ENCODE measurements at places on chromosomes 2 and 18. TPM values are rescaled to one million over a fixed set of nuclear protein-coding genes. Genes with fewer than 3 reads are reported as not detected.

Gene DQX1
- 0.49 TPM for total RNA-seq

Gene REG1B
- total RNA-seq, result not detected

Gene VWA3B
- not detected for total RNA-seq

Gene COBLL1
- 4.0 TPM for total RNA-seq

Gene OTOS
- not detected for total RNA-seq

Gene SLC9A4
- not detected for total RNA-seq

Gene PPP4R3B
- total RNA-seq, result 50.4 TPM

Gene CAVIN2
- not detected for total RNA-seq

Gene ZBTB7C
- 0.45 TPM for total RNA-seq

Gene MRO
- 0.23 TPM for total RNA-seq

Gene CPLX4
- total RNA-seq, result not detected

Gene GREB1L
- 80.5 TPM for total RNA-seq

Gene TAF4B
- total RNA-seq, result 2.1 TPM

GRCh38 chr2:71457923-71458322 lies 4.6 kb downstream of the DYSF start:
- no peak for DNase-seq

- DNase-seq, result no peak
Observed at GRCh38 chr18:7072593-7072992, 45.0 kb downstream of the LAMA1 start.

- DNase-seq, result no peak
Observed at GRCh38 chr18:77486985-77487384, 237.3 kb downstream of the GALR1 start.

DNA sequence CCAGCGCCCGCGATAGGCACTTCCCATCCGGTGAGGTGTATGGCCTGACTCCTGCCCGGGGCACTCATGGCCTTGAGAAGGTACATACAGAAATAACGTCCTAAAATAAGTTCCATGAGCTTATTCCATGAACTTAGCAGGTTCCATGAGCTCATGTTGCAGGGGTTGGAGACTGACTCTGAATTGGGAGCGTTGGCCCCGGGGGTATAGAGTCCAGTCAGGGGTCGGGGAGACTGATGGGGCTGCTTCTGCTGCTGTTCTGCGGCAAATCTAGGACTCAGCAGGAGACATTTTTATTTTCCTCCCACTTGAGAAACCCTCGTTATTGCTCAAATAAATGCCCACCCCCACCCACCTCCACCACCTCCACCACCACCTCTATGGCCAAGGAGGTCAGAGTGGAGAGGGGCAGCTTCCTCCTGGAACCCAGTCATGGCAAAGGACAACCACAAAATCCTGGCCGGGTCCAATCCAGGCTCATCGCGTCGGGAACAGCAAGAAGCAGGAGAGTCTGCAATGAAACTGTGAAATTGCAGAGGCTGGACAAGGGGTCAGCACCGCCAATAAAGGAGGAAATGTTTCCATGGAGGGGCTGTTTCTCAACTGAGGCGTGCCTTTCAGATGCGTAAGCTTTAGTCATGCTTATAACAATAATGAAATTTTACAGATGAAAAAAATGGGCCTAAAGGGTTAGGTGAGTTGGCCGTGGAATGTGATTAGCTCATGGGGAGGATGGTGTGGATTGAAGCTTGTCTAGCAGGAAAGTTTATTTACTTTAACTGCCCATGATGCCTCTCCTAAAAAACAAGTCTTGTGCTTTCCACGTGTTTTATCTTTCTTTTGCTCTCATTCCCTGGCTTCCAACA lies 136.6 kb upstream of the ALKAL2 start:
- no peak for DNase-seq

GRCh38 chr18:68588169-68588568 lies 126.7 kb downstream of the TMX3 start:
- DNase-seq, result no peak

- DNase-seq, result no peak
Observed at GRCh38 chr2:16256601-16257321, 316.4 kb downstream of the MYCN start.

- no peak for DNase-seq
Observed at GRCh38 chr18:26649193-26649543, 100.8 kb upstream of the KCTD1 start.

- no peak for DNase-seq
Observed at GRCh38 chr2:20622731-20623130, 28.2 kb downstream of the HS1BP3 start.

GRCh38 chr2:238589591-238590460 lies 163.1 kb downstream of the ASB1 start:
- no peak for DNase-seq

GRCh38 chr2:203650860-203651613 lies 55.4 kb upstream of the CD28 start:
- DNase-seq, result no peak

- DNase-seq, result no peak
Observed at GRCh38 chr2:124920448-124920847, 895.4 kb downstream of the CNTNAP5 start.

DNA sequence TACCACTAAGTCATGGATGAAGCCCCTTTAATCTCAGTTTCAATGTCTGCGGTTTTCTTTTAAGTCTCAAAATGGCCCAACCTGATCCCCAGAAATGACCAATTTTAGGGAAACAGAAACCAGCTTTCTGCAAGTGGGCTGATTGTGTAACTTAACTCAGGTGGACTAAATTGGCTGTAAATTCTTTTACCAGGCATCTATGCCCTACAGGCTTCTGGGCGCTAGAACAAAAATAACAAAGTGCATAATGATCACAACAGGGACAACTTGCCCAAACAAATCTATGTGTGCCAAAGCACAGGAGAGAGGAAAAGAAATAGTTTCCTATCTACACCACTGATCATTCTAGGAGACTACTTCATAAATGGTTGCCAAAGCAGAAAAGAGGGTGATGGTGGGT lies 112.3 kb upstream of the SETBP1 start:
- DNase-seq, result no peak

DNA sequence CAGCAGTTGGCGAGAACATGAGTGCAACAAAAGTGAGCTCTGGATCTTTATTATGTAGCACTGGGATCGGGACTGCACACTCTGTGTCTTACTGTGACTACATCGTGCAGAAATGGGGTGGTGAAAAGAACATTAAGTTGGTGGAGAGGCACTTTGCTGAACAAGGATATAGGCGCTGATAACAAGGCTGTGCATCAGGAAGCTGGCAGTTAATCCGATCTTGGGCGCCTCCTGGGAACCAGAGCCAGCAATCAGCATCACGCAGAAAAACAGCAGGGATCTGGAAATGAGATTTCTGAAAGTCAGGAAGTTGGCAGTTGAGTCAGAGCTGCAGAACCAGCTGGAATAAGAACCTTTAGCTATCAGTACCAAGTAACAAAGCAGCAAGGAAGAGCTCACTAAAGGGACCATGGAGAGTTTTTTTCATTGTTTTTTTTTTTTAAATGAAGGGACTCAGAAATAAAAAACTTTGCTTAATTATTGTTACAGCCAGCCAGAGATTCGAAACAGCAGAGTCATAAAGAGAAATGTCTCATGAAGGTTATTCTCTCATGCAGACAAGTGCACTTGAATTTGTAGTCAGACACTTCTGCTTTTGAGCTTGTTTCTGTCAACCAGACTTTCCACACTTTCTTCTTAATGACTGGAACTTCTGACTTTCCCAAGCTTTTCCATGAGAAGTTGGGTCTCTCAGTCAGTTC lies 22.8 kb upstream of the MYO3B start:
- no peak for DNase-seq

DNA sequence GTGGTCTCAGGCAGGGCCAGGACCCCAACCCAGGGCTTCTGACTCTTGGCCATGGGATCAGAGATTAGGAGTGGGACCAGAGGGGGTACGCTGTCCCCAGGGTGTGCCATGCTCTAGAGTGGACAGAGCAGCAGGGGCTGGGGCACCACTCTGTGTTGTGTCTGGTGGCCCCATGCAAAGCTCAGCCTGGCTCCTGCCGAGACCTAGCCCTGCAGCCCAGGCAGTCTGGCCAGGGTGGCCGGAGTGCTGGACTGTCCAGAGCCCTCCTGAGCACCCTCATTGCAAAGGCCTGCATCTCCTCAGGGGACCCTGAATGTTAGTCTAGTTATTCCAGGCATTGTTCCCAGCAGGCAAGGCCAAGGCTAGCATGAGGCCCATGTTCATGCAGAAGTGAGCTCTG lies 162.3 kb downstream of the TNS1 start:
- no peak for DNase-seq

DNA sequence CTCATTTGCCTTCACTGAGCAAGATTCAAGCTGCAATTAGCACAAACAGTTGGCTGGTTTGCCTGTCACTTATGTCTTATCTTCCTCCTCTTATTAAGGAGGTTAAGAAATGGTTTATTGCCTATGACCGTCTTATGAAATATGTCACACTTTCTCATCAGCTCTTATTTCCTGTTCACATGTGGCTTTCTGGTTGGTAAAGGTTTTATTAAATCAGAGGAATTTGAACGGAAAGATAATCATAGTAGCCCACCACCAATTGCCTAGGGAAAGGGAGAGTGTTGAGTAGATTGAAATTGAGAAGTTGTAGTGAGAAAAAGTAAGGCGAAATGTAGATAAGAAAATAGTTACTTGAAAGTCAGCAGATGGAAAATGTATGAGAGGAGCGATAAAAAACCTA lies 4.2 kb upstream of the IL1R1 start:
- DNase-seq, result no peak

DNA sequence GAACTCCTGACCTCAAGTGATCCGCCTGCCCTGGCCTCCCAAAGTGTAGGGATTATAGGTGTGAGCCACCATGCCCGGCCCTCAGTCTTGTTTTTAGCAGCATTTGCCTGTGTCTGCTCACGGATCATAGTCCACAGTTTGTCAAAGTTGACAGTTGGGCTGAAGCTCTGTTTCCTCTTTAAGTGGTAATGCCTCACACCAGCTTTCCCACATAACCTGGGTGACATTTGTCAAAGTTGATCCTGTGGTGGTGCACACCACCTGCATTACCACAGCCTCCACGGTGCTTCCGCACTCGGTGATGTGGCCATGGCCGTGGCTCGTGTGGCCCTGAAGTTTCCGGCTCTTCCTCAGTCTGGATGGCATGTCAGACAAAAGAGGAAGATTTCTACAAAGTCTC lies 27.1 kb downstream of the RAB31 start:
- no peak for DNase-seq

DNA sequence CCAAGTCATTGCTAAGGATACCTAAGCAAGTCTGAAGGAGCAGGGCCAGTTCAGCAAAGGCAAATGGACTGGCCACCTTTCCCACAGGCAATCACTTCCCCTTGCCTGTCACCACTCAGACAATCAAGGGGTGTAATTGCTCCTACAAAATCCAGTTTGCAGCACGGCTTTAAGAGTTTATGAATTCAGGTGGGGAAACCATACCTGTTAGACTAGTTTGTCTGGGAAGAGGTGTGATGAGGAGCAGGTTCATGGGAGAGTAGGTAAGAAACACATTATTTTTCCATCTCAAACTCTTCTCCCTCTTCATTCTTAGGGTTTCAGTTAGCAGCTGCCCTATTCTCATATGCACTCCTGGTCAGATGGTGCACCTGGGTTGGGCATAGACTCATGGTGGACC lies 102.5 kb downstream of the EVA1A start:
- DNase-seq, result no peak

- no peak for DNase-seq
Observed at GRCh38 chr2:186537019-186537418, 51.0 kb downstream of the ZC3H15 start.

GRCh38 chr18:32469691-32470459 lies 807 bp downstream of the GAREM1 start:
- peak; percentile 33 for DNase-seq

- DNase-seq, result no peak
Observed at GRCh38 chr2:231129216-231129615, 4.4 kb upstream of the HTR2B start.

DNA sequence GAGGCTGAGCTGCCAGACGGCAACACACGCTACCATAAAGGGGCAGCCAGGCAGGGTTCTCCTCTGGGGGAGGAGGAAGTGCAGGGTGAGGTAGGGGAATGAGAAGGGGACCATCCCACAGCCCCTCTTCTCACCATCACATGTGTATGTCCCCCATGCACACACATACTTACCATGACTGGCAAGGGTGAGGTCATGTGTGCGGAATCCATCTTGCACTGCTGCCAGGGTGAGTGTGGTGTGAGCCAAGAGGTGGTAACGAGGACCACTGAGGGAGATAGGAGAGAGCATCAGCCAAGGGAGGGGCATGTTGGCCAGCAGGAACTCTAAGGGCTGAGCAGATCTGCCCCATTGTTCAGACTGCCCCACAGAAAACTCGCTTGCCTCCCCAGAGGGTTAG lies 7.1 kb downstream of the WDR54 start:
- DNase-seq, result no peak

- DNase-seq, result no peak
Observed at GRCh38 chr2:157032017-157032416, 225.5 kb upstream of the GALNT5 start.

GRCh38 chr2:107809835-107810234 lies 16.9 kb upstream of the RGPD4 start:
- no peak for DNase-seq

- DNase-seq, result no peak
Observed at GRCh38 chr2:130796290-130796689, 40.4 kb upstream of the ARHGEF4 start.

DNA sequence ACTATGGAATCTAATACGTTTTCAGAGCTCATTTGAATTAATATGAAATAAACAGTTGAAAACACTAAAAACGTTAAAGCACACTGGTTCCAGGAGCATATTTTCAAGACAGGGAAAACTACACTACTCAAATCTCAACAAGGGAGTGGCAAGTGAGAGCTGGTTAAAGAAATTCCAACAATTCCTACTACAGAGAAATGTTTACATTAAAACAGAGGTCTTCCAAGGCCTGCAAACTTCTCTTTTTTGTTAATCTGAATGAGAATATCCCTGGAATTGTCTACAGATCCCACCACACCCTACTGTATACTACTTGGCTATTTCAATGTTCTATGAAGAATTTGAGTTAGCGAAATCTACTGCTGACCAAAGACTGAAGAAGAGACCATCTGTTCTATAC lies 231.5 kb downstream of the ZEB2 start:
- no peak for DNase-seq

GRCh38 chr18:38843291-38843690 lies 1277.7 kb upstream of the CELF4 start:
- DNase-seq, result no peak

DNA sequence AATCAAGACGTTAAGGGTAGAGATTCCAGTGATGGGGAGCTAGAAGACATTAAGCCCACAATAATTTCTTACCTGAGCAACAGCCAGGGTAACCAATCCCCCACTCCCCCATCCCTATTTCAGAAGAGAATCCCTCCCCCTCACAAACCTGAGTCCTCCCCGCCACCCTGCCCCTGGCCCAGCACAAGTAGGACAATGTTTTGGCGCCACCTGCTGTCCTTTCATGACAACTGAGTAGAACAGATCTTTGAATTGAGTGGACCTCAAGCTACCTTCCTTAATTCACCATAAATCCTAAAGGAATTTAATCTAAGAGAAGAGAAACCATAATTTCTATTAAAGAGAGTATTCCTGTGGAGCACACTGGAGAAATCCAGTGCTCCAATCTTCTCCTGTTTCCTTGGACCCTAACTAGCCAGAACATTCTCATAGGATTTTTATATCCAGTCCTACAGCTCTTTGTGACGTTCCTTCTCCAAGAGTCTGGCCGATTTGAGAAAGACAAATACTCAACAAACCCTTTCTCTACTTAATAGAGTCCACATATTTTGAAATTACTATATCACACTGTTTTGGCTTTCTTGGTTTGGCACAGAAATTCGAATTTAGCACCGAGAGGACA lies 41.1 kb downstream of the NHEJ1 start:
- DNase-seq, result peak; percentile 64

GRCh38 chr2:107634172-107634571 lies 192.5 kb upstream of the RGPD4 start:
- no peak for DNase-seq

Measured in neural crest cell (in vitro differentiated cells).